ENCODE measurements at places on chromosomes 12 and 14. TPM values are rescaled to one million over a fixed set of nuclear protein-coding genes. Genes with fewer than 3 reads are reported as not detected.

GRCh38 chr12:113932381-113933196 is 33.5 kb downstream of the RBM19 start:
- peak; percentile 52 for DNase-seq

DNA sequence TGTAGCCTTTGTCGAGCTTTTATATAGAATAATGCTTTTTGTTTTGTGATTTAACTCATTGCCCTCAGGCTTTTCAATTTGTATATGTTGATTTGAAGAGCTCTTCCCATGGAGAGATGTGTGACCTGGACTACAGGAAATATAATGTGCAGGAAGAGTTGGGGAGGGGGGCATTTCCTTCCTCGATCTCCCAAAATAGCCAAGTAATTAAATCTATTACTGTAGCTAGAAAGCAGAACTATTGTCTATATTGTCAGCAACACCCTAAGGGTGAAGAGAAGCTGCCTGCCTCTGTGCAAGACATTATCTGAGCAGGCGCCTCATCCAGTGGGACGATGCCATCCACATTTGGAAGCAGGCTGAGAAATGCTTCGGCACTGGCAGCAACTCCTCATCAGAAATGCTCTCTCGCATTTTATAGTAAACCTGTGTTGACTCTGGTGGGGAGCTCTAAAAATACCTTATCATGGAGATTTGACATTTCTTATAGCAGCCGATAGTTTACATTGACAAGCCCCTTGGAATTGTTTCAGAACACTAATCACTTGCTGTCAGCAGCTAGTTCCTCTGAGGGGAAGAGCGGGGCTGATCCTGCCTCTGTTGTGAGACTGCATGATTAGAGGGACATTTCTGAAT is 392.5 kb upstream of the RGS6 start:
- DNase-seq, result no peak

- DNase-seq, result no peak
These were observed 1.4 kb downstream of the ACIN1 start for GRCh38 chr14:23093526-23093925.

DNA sequence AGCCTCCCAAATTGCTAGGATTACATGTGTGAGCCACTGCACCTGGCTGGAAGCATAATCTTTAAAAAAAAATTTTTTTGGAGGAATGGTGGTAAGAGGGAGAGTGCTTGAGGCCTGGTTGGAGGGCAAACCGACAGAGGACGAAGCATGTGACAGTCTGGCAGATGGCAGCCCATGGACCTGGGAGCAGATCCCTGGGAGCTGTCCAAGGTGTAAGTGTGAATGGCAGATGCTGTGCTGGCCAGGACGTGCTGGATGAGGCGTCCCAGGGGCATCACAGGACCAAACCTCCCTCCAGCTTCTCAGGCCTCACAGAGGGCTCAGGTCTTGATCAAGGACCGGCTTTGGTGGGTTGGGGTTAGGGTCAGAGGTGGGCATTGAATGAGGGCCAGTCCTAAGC is 128.4 kb upstream of the NCOR2 start:
- DNase-seq, result no peak

DNA sequence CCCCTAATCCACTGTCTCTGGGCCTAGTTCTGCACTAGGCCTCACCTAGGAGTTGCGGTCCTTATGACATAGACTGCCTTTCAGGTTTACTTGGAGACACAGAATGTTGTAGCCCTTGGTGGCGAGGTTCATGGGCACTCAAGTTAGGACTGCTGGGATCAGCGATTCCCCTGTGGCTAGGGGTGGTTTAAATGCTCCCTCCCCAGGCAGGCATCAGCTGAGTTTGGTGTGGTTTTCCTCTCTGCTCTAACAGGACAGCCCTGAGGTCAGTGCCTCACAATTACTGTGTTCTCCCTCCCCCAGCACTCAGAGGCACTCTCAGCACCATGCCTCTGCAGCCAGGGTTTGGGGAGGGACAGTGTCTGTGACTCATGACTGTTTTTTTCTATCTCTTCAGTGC is 22.2 kb upstream of the RDH16 start:
- no peak for DNase-seq

DNA sequence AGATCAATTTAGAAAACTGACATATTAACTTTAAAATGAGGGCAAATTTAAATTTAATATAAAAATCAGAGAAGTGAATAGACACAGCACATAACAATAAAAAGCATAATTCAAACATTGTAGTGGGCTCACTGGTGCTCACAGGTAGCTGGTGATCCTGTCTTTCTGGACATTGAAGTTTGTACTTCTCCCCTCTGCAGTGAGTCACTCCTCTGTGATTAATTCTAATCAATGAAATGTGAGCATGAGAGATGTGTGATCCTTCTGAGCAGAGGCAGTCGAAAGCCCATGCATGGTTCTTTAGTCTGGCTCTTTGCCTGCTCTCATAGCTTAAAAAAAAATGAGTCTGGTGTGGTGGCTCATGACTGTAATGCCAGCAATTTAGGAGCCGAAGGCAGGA is 59.0 kb upstream of the RERGL start:
- no peak for DNase-seq

DNA sequence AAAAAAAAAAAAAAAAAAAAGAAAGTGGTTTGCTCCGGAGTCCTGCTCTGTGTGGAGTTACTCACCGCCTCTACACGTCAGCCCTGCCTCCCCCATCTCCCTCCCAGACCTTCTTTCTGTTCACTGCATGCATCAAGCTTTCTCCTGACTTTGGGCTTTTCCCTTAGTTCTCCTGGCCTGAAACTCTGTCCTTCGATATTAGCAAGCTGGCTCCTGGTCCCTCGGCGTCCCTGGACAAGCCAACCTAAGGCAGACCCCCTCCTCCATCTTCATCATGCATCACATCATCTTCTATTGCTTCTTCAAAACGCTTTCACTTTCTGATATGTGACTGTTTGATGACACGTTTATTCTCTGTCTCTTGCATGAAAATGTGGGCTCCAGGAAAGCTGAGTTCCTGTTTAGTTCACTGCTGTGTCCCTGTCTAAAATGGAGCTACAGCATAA is 40.6 kb downstream of the SLC15A4 start:
- no peak for DNase-seq

DNA sequence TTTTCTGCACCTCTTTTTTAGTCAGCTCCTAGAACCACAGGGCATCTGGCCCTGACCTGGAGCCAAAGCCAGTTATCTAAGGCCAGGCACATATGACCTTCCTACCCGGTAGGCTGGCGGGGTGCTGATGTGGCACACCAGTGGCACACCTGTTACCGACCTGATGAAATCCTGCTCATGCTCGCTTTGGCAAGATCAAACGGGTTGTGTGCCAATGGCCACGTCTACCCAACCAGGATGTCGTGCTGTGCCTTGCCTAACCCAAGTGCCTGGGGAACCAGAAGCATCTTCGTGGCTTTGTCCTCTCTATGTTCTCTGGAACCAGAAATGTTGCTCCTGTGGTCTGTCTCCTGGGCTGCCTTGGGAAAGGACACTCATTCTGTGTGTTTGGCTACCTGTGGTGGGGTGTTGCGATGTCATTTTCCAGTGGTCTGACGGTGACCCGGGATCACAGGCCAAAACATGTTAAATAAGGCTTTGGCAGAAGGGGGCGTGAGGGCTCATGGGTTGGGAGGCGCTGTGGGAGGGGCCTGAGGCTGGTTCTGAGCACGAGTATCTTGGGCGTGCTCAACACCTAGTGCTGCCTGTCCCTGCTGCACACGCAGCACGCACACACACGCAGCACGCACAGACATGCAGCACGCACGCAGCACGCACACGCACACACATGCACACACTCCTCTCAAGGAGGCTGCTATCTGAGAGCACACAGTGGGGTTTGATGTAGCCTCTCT is 27.9 kb downstream of the CCNK start:
- no peak for DNase-seq

DNA sequence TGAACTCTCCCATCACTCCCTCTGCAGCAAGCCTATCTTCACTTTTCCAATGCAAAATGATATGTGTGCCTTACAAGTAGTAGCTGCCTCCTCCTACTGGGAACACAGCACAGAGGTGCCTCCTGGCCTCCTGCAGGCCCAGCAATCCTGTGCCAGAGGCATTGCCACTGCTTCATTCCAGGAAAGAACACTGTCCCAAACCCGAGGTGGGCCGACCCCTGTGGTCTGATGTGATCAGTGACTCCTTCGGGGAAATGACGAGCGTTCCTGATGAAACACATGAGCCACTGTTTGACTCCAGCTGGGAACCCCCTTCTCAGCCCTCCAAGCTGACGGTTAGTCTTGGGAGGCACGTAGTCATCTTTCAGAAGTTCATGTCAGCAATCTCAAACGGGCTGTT is 19.5 kb downstream of the PSMC1 start:
- DNase-seq, result peak; percentile 85

GRCh38 chr14:61280092-61280525 is 1.0 kb downstream of the TMEM30B start:
- DNase-seq, result no peak

GRCh38 chr12:42807766-42808165 is 218.2 kb upstream of the PRICKLE1 start:
- DNase-seq, result no peak

DNA sequence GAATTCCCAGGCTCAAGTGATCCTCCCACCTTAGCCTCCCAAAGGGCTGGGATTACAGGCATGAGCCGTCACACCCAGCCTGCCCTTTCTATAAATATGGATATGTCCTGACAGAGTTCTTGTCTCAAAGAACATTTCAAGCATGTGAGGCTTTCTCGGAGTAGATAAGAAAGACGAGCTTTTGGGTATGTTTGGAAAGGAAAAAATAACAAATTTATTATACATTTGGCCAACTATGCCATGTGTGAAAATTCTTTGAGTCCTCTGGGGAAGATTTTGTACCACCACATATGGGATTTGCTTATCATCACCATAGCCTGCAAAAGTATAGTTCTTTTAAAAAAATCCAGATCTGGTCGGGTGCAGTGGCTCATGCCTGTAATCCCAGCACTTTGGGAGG is 23.7 kb upstream of the MYBPC1 start:
- DNase-seq, result no peak

- no peak for DNase-seq
These were observed 51.2 kb downstream of the FIGNL2 start for GRCh38 chr12:51797301-51797700.

- DNase-seq, result no peak
These were observed 41.9 kb downstream of the PKP2 start for GRCh38 chr12:32854716-32855115.

- no peak for DNase-seq
These were observed 361.3 kb upstream of the SFSWAP start for GRCh38 chr12:131349397-131350127.

- no peak for DNase-seq
These were observed 1.5 kb downstream of the TCP11L2 start for GRCh38 chr12:106304001-106304421.

- DNase-seq, result no peak
These were observed 46.5 kb upstream of the TSPAN11 start for GRCh38 chr12:30880061-30880460.

GRCh38 chr14:20866963-20867362 is 24.2 kb upstream of the RNASE3 start:
- no peak for DNase-seq

DNA sequence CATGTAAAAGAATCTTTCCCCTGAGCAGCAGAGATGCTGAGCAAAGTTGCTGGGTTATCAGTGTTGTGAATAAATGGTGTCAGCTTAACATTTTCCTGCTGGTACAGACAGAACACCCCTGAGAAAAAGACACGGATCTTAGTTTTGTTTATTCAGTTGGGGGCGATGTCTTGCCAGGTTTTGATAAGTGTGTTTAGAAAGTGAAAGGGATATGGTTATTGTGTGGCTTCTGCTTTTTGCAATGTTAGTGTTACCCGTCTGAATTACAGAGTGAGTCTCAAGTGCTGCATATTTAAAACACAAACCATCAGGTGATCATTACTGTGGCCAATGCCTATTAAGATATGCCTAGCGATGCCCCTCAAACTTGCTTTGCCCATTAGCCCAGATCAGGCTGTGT is 864.6 kb upstream of the SEL1L start:
- DNase-seq, result no peak

GRCh38 chr12:130026608-130027176 is 122.9 kb upstream of the TMEM132D start:
- DNase-seq, result no peak

- DNase-seq, result no peak
These were observed 877.7 kb downstream of the SLC6A15 start for GRCh38 chr12:84034871-84035270.

DNA sequence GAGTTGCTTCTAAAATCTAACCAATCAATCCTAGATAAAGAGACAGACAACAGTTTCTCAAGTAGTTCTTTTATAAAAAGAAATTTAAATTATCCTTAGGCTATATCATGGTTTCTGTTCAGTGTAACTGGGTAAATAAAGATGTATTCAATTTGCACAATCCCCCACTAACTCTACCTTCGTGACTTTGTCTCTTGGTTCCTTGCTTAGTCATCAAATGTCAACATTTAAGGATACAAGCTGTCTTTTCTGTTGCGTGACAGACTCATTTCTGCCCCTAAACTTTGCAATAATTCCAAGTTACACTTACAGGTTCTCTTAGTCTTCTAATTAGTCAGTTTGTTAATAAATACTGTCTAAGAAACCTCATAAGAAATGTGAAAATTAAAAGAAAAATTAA is 50.6 kb downstream of the SCAF11 start:
- DNase-seq, result no peak

GRCh38 chr14:61569308-61569707 is 126.0 kb upstream of the HIF1A start:
- DNase-seq, result no peak

PLEKHH1 gene
- 0.33 TPM for total RNA-seq

RNASE2 gene
- not detected for total RNA-seq

BCL11B gene
- under 0.01 TPM for total RNA-seq

ASPG gene
- total RNA-seq, result not detected

EPYC gene
- total RNA-seq, result not detected

ZNF839 gene
- total RNA-seq, result 8.8 TPM

PLXNC1 gene
- 86.9 TPM for total RNA-seq

NGB gene
- not detected for total RNA-seq

CFAP251 gene
- 7.9 TPM for total RNA-seq

SLC25A3 gene
- total RNA-seq, result 541 TPM

TM7SF3 gene
- total RNA-seq, result 92.2 TPM

All from fibroblast of lung (primary cell).